ENCODE measurements at places on chromosomes 1 and 21.

DNA sequence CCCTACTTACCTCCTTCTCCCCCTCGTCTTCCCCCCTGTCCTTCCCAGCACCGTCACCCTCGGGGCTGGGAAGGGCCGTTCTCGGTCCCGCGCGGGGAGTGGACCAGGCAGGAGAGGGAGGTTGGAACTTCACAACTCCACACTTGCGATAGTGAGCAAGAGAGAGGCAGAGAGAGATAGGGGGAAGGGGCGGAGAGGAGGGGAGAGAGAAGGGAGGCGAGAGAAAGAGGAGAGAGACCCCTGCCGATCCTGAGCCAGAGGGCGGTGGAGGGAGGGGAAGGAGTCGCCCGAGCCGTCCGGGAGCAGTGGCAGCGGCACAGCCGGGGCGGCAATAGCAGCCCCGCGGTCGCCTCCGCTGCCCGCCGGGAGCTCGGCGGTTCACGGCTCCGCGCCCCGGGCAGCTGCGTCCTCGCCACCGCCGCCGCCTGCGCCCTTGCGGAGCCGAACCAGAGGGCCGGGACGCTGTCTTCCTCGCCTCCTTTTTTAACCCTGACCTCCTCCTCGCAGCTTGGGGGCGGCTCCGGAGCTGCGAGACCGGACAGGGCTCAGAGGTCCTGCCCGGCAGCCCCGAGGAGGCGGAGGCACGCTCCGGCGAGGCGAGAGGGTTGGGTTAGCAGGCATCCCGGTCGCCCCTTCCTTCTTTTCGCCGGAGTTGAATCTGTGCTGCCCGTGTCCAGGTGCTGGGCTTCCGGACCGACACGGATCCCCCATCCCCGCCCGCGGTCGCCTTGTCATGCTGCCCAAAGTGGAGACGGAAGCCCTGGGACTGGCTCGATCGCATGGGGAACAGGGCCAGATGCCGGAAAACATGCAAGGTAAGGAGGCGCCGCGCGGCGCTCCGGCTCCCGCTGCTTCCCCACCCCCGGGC is 11.7 kb downstream of the NR5A2 start:
- DNase-seq, result no peak

GRCh38 chr1:160346958-160347357 is 3.8 kb downstream of the NCSTN start:
- no peak for DNase-seq

DNA sequence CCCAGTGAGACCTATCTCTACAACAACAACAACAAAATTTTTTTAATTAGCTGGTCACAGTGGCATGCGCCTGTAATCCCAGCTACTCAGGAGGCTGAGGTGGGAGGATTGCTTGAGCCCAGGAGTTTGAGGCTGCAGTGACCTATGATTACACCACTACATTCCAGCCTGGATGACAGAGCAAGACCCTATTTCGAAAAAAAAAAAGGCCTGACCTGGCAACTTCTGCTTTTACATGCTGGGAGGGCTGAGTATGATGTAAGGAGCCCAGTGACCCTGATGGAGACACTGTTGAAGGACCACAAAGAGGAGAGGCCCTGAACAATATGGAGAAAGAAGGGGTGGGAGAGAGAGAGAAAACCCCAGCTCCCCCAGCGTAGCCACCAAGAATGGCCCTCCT is 9.2 kb upstream of the VPS26C start:
- no peak for DNase-seq

GRCh38 chr1:230907472-230908205 is 39.3 kb upstream of the C1orf198 start:
- DNase-seq, result no peak

- no peak for DNase-seq
These were observed 76.0 kb upstream of the ZNF648 start for GRCh38 chr1:182137546-182137945.

DNA sequence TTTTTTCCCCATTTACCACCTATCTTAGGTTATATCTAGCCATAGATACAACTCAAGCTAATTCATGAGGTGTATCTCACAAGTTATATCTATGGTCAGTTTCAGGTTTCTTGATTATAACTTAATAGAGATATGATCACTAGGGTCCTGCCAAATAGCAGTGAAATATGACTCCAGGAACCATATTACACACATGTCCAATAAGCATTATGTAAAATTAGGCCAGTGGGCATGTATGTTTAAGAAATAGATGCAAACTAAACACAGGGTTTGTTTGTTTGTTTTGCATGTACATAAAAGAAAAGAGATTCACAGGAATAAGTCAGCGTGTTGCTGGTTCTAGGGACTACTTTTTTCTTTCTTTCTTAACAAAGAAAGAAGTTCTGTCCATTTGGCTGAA is 112.5 kb upstream of the ST6GALNAC5 start:
- DNase-seq, result no peak
